Cardiac muscle cell (in vitro differentiated cells and primary cell): ENCODE measurements at places on chromosomes 2 and 18.

DNA sequence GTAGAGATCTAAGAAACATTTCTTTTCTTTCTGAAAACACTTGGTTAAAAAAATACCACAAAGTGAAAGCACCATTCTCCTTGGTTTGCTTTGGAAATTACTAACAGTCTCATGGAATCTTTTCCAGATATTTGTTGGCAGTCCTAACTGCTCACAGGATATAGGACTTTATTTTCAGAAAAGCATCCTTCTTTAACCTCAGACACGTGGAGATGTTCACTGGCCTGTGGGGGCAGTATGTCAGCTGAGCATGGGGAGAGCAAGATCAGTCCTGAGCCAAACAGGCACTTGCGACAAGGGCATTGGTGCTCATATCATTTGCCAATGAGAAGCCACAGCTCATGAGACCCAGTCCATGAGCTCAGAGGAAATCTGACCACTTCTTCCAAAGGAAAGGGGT, 371.9 kb downstream of the NBAS start:
- DNase-seq = peak; percentile 3

GRCh38 chr2:200509235-200509611, 645 bp downstream of the KCTD18 start:
- DNase-seq = peak; percentile 9

DNA sequence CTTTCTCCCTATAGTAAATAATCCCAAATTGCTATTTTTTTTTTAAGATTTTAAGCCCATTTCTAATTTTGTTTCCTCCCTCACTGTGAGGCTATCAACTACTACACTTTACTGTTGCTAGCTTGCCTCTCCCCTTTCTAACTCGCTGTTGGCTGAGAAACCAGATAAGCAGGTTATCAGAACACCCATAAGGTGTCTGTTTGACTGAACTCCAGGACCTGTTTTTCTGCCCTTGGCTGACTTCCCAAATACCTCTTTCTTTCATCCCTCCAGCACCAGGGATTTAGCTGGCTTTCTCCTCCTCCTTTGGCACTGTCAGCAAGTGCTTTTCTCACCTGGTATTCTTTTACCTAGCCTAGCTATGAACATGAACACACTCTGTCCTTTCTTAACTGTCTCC, 11.1 kb downstream of the TRAK2 start:
- DNase-seq = peak; percentile 83

GRCh38 chr2:228181098-228182019, at the start of gene SPHKAP:
SPHKAP (minus strand) TSS chr2:228181687; CDS start chr2:228181598, 89 bp downstream.
- peak; percentile 78 for DNase-seq

DNA sequence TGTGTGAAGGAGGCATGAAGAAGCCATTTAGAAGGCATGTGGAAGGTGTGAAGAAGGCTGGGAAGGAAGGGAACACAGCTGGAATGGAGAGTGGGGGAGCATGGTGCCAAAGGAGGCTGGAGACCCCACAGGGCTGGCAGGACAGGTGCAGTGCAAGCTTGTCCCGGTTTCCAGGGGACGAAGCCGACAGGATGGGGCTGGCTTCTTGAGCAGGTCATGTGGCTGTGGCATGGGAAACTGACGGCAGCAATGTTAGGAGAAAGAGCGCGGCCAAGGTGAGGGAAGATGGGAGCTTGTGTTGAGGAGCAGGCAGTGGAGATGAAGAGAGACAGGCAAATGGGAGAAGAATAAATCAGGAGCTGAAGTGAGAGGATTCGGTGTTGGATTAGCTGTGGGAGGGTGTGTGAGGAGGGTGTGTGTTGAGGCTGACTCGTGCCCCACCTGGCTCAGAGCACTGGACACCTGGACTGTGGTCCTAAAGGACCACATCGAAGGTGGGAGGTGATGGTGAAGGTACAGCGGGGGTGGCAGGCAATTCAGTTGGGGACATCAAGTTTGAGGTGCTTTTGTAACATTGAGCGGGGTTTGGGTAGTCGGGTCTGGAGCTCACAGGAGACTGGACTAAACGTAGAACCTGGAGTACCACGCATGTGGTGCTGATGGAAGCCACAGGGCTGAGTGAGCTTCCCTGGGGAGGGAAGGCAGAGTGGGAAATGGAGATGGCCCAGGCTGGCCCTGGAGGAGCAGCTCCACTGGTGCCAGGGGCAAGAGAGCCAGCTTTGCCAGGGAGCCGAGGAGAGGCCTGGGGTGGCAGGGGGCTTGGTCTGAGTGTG, 165.6 kb upstream of the HDAC4 start:
- no peak for DNase-seq

DNA sequence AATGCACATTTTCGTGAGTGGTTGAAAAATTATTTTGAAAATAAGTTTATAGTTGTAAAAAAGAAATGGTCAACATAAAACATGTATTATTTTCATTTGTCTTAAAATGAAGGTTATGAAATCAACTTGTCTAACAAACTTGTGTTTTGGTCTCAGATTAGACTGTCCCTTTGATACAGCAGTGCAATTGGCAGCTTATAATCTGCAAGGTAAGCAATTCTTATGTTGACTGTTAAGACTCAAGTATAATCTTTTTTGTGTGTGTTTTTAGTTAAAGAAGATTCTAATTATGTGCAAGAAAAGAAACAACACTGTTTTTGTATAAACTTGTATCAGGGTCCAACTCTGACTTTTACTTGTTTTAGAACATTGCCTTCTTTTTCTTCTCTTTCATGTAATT, 62.7 kb downstream of the EPB41L5 start:
- no peak for DNase-seq

GRCh38 chr18:10010611-10011015, 96.8 kb downstream of the VAPA start:
- no peak for DNase-seq
